ENCODE measurements at places on chromosomes 3 and 15. TPM values are rescaled to one million over a fixed set of nuclear protein-coding genes. Genes with fewer than 3 reads are reported as not detected.

The TMEM266 gene
- total RNA-seq = 1.1 TPM

GRCh38 chr3:17258823-17259436 lies 374.2 kb downstream of the PLCL2 start:
- no peak for DNase-seq

The CYP1A2 gene
- total RNA-seq = not detected

GRCh38 chr3:11288021-11288491 lies 15.9 kb downstream of the ATG7 start:
- no peak for DNase-seq

The FOXL2NB gene
- total RNA-seq = 0.17 TPM

- DNase-seq = no peak
Observed at GRCh38 chr3:53109190-53109589, 21.0 kb downstream of the RFT1 start.

The GRAMD2A gene
- 0.65 TPM for total RNA-seq

- no peak for DNase-seq
Observed at GRCh38 chr3:66476852-66477381, 23.9 kb downstream of the LRIG1 start.

GRCh38 chr3:182303169-182303568 lies 490.1 kb upstream of the ATP11B start:
- DNase-seq = no peak

GRCh38 chr3:102059145-102059943 lies 210.0 kb downstream of the NFKBIZ start:
- no peak for DNase-seq

The C3orf38 gene
- total RNA-seq = 27.0 TPM

DNA sequence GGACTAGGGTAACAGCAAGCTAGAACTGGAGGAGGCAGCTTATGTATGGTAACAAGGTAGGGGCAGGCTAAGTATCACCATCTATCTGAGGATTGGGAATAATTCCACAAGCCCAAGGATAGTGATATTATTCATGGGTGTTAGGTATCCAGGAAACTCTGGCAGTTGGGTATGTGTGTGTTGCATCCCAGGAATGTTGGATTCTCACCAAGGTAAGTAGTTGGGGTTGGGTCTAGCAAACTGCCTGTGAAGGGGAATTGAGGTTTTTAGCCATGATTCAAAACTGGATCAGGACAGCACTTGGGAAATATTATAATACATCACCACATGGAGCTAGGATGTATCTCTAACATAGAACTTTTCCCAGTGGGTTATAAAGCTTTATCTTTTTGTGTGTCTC lies 626.4 kb upstream of the GOLIM4 start:
- DNase-seq = no peak

DNA sequence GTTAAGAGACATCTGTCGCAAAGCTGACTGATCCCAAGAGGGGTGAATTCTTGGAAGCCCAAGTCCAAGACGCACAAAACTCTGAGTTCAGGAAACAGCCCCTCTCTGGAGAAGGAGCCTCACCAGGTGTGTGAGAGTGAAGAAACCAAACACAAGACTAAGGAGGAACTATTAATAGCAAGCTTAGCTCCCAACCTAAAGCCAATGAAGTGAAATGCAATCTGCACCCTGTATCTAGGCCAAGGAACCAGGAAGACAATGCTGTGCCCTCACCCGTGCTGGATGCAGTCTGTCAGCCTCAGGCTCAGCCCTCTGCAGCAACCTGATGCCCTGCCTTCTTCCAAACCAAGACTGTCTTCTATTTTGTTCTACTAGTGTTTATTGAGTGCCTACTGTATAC lies 22.5 kb upstream of the THBS1 start:
- DNase-seq = no peak

DNA sequence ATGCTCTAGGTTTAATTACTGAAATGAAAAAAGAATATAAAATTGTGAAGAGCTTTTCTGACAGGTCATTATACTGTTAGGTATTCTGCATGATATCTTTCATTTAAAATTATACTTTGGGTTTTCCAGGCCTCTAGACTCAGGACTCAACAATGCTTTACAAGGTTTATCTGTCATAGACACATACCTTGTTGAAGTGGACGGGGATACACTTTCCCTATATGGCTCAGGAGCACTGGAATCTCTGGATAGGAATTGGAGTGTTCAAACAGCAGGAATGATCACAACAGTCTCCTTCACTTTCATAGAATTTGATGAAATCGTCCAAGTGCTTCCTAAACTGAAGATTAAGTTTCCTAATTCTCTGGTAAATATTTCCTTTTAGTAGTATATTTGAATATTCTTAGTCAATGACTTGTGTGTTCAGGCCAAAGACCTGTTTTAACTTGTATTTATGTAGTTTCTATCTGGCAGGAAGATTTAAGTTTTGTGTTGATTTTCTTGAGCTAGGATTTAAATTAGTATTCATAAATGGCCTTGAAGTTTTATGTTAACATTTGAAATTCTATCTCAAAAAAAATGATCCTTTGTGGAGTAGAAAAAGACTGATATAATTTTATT lies 106.9 kb upstream of the THSD4 start:
- DNase-seq = no peak

DNA sequence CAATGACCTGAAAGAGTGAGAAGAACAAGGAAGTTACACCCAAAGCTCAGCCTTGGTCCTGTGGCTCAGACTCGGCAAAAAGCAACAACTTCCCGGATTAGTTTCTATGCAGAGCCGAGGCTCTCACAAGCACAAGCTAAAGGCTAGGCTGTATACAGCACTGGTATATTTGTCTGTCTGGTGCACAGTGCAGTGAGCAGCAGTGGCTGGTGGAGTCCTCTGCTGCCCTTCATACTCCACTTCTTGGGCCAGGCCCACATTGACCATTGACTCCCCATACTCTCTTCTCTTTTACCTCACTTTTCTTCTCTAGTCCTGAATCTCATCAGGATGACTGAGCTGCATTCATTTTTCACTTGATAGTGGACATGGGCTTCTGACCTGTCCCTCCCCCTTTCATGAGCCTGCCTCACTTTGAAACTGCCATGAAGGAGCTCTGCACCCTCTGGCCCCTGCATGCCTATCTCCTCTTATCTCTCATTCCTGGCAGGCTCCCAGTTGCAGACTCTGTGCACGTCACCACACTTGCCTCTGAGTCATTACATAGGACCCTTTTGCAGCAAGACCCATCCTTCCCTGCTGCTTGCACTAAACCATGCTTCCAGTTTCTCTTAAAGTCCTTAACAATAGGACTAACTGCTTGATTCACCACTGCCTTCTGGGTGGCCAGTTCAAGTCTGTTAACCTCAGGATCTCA lies 379.3 kb downstream of the NTRK3 start:
- DNase-seq = no peak

The GOLGA6B gene
- total RNA-seq = not detected

The CTXN2 gene
- not detected for total RNA-seq

DNA sequence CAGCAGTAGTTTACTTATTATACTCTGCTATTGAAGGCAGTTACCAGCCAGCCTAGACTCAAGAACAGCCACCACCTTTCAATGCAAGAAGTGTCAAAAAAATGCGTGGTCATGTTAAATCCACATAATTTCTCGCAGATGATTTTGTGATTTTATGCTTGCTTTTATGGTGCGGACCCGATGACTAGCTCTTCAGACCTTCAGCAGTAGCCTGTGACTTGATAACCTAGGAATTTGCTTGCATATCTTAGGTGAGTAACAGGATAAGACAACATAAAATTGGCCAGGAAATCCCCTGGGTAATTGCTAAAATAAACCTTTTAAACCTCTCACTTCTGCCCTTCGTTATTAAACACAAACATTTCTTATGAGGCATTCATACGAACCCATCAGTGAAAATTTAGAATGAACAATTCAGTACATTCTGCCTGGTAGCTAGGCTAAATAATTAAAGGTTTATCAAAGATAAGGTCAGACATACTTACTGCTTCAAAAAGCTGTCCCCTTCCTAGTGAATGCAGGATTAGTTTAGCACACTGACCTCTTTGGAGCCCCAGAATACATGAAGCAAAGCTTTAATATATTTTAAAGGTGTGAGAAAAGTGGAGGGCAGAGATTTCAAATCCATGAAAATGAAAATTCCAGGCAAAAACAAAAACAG lies 798.8 kb downstream of the OTOL1 start:
- DNase-seq = no peak

DNA sequence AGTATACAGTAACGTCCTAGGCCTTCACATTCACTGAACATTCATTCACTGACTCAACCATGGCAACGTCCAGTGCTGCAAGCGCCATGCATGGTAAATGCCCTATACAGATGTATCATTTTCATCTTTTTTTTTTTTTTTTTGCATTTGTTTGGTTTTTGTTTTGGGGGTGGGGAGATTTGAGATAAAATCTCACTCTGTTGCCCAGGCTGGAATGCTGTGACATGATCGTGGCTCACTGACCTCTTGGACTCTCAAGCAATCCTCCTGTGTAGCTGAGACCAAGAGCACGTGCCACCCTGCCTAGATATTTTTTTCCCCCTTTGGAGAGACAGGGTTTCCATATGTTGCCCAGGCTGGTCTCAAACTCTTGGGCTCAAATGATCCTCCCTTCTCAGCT lies 37.4 kb downstream of the SUSD5 start:
- DNase-seq = no peak

The GUCA1C gene
- total RNA-seq = not detected

DNA sequence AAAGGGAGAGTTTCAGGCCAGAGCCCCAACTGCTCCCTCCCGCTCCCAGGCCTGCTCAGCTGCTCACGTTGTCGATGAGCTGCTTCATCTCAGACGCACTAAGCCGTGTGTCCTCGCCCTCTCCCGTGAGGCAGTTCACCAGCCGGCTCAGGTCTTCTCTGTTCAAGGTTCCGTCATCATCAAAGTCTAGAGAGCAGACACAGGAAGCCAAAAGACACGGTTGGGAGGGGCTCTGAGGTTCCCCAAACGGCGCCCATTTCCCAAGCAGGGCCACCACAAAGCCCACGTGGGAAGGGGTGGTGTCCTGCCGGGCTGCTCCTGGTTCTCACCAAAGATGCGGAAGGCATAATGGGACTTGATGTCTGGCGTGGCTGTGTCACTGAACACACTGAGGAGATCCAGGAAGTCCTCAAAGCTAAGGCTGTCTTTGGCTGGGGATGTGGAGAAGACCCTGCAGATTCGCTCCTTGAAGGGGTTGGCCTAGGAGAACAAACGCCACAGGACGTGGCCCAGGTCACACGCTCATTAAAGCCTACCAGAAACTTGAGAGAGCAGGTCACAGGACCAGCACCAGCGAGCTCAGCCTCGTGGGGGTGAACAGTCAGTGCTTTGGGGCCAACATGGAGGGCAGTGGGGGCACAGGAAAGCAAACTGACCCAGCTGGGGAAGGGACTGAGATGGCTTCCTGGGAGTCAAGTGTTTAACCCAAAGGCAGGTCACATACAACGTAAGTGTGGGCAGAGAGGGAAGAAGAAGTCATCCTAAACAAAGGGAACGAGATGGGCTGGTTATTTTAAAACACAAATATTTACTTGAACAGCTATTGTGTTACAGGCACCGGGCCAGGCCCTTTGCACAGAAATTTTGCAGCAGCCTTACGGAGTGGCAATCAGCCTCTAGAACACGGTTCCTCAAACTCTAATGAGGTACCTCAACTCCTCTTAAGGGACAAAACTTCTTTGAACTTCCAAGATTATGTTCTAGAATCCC lies 2.4 kb downstream of the CIB1 start:
- DNase-seq = no peak

- DNase-seq = no peak
Observed at GRCh38 chr3:161555320-161555719, 58.7 kb downstream of the OTOL1 start.

DNA sequence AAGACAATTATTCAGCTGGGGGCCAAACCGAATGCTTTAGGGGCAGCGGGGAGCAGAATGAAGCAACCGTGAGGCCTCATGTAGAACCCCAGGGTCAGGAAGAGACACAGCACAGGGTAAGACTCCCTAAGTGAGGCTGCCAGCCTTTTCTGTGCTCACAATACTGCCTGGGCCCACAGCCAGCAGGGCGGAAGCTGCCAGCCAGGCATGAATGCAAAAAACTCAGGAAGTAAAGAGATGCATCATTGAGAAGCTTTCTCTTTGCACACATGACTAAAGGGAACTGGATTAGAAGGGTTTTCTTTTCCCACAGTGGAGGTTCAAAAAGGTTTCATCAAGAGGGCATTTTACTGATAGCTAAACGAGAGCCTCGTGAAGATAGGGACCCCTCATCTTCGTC lies 33.3 kb downstream of the CA12 start:
- DNase-seq = no peak

DNA sequence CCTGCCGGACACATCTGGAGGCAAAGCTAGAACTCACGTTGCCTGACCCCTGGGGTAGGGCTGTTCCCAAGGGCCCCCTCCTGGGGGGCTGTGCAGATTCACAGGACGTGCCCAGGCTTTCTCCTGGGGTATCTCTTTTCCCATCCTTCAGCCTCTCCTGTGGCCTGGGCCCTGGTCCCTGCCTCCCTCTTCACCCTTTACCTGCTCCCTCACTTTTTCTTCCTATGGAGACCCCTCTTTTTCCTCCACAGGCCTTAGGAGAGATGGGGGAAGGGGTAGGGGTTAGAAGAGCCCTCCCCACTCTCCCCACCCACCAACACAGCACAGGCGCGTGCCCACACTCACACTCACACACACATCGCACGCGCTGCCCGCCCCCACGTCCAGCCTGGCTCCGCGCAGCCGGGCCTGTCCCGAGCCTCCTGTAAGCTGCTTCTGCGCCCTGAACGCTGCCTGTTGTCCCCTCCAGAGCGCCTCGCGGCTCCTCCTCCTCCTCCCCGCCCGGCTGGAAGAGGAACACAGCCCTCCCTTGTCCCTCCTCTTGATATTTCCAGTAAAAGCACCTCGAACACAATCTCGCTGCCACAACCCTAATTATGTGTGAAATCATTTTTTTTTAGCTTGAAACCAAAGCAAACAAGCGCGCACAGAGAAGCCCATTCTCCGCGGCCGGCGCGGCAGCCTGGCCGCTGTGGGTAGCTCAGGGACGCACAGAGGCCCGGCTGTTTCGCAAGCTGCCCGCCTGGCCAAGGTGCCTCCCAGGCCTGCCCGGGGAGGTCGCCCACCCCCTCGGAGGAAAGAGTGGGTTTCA lies 33.9 kb upstream of the ACAN start:
- no peak for DNase-seq

- DNase-seq = no peak
Observed at GRCh38 chr15:71752604-71753289, 57.6 kb upstream of the NR2E3 start.

GRCh38 chr15:36313021-36313420 lies 266.4 kb upstream of the CDIN1 start:
- DNase-seq = no peak
